ENCODE measurements at places on chromosomes 3 and 15.

- DNase-seq, result no peak
Measured at GRCh38 chr15:57439128-57440027, 63.1 kb downstream of the CGNL1 start.

DNA sequence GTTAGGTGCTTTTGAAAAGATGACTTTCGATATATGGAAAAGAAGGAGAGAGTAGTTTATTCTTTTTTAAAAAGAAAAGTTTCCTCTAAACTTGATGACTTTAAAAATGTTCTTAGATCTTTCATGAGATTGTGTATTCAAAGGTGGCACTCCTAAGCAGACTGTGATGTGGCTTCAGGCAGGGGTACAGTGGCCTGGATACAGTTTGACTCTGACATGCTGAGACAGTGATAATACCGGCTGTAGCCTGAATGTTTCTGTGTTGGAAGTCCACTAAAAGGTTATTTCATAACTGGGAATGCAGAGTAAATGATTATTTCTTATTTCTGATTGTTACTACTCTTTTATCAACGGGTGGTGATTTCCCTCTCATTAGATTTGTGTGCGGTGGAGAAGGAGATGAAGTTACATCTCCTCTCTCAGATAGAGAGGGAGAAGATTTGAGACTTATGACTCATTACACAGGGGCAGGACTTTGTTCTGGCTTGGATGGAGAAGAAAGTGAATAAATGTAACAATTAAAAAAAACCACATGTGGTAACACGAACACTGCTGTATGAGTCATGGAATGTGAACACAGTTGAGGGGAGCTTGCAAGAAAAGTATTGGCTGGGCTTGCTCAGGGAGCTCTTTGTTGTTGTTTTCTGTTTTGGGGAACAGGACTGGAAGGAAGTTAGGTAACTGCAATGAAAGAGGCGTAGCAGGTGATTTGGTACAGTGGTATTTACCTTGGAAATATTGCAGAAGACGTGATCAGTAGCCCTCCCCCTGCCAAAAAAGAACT is 21.6 kb downstream of the SPTSSB start:
- no peak for DNase-seq

- no peak for DNase-seq
Measured at GRCh38 chr3:140388202-140388922, 289.5 kb upstream of the TRIM42 start.

DNA sequence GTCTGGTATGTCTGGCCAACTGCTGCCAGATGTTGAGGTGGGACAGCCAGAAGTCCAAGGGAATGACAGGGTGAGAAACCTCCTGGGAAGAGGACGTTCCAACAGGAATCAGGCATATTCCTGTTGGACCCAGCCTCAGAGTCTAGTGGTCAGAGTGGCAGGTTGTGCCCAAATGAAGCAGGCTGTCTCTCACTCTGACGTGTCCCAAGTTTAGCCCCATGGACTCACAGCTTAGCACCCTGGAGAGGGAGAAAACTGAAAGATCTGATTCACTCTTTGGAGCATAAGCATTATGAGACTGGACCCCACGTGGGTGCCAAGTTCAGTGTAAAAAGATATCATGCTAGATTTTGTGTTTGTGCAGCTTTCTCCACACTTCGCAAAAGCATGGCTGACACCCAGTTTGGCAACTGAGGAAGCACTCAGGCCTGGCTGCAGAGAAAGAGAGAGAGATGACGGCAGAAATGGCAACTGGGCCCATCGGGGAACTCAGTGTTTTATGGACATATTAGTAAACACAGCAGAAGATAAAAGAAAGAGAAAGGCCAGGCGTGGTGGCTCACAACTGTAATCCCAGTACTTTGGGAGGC is 88.2 kb upstream of the LMCD1 start:
- DNase-seq, result no peak

GRCh38 chr3:59696783-59697182 is 647.0 kb upstream of the CFAP20DC start:
- DNase-seq, result no peak

DNA sequence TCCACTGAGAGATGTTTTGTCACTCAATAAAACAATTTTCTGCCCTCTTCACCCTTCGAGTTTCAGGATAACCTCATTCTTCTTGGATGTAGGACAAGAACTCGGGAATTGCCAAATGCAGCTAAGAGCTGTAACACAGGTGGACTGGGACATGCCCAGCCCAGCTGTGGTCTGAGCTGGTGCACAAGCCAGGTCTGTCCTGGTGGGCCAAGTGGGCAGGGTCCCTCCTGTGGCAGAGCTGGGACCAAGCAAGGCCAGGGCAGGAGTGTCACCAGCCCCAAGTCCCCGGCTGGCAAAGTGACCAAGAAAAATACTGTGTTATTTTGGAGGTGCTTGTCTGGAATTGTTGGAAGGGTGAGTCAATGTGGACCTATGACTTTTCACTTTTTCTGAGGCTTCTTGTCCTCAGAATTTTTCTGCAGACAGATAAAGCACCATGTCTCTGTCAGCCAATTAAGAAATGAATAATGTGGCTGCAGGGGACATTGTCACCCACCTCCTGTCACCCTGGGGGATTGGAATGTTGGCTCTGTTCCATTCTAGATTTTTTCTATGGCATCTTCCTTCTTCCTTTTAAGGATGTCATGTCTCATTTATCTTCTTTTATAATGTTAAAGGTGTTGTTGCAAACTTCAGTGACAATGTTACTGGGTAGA is 645.2 kb upstream of the EPHA6 start:
- no peak for DNase-seq

Data from posterior cingulate gyrus (tissue), 11 donors.